ENCODE measurements at places on chromosomes 4 and X.

- no peak for DNase-seq
Observed at GRCh38 chr4:102042871-102043802, 252.6 kb downstream of the BANK1 start.

DNA sequence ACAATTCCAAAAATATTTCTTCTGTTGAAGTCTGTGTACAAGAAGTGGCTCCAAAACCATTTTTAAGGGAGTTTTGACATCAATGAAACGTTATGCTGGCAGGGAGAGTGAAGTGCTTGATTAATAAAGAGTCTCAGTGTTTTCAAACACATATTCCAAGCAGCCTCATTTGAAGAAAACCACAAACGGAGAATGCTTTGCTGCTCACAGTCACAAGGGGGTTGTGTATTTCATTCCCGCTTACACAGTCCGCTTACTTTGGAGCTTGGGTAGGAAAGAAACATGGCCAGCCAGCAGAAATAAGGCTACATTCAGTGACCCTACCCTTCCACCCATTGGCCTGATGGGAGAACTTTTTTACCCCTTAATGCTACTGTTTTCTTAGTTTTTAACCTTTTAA is 586.2 kb downstream of the RAB28 start:
- DNase-seq = no peak

GRCh38 chrX:28180096-28180495 is 198.8 kb upstream of the DCAF8L1 start:
- no peak for DNase-seq

- no peak for DNase-seq
Observed at GRCh38 chr4:78625073-78625472, 73.5 kb downstream of the ANXA3 start.

- no peak for DNase-seq
Observed at GRCh38 chr4:5387457-5387856, 320.9 kb downstream of the EVC2 start.

- DNase-seq = no peak
Observed at GRCh38 chr4:70948665-70949260, 44.7 kb upstream of the DCK start.

GRCh38 chr4:31530555-31530954 is 810.4 kb downstream of the PCDH7 start:
- no peak for DNase-seq

DNA sequence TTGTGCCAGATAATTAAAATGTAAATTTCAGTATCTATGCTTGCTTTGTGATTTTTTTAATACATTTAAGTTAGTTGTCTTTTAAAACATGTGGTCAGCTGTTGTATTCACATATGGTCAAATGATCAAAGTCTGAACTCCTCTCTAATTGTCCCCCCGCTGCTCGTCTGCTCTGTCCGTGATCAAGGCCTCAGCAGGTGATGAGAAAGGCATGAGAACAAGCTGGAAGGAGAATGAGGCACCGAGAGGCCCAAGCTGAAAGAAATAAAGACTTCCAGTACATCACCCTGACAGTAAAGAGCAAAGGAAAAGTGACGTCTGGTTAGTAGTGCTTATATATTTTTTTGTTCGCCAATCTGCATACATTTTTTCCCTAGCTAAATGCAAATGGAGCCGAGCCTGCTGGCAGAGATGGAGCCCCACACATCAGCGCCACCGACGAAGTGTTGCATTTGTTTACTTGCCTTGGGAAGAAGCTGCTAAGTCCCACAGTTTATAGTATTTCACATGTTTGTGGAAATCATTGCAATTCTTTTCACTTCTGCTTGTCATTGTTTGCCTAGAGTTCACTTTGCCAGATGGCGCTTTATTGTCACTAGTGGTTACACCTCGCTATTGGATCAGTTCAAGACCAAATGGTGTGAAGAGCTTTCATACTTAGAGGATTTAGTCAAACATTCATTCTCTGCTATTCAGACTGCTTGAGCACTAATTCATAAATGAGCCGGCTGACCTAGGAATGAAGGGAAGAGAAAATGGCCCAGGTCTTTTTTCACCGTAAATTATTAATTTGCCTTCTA is 181.5 kb downstream of the ZIC3 start:
- no peak for DNase-seq

DNA sequence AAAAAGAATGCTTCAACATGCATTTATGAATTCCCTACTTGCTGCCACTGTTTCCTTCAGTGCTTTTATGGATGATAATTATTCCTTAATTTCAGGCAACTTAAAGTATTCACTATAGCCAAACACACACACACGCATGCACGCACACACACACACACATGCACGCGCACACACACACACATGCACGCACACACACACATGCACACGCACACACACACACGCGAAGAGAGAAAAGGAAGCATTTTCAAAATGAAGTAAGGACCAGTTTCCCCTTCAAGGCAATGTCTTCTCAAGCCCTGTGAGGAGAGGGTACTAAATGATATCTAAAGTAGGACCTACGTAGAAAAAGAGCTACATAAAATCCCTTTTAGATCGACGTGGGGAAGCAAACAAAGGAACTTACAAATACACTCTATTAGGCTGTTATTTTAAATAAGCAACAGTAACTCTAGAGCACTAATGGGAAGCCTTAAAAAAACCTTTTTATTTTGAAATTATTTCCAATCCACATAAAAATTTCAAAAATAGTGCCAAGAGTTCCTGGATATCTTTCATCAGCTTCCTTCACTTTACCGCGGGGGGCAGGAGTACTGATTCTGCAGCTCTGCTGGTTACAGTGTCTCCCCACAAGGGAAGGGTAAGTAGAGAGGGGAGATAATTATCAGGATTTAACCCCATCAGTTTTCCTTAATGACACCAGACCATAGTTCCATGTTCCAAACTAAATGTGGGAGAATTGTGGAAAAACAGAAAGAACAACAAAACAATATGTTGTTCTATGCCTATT is 13.7 kb downstream of the IRF2 start:
- no peak for DNase-seq

DNA sequence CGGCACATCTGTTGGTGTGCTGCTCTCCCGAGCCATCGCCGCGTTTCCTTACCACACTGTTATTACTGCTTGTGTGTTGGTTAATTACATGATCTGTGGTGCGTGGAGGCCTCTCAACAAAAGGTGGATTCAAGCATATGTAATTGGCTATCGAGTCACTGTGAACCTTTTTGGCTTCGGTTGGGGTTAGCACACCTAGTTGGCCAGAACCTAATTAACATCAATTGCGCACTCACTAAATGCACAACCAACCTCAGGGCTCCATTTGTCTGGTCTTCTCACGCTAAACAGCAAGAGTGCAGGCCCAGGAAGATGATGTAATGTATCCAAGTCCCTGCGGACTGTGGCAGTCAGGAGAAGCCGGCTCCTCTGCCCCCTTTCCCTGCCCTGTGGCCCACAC is 17.4 kb downstream of the ENPP6 start:
- DNase-seq = no peak

DNA sequence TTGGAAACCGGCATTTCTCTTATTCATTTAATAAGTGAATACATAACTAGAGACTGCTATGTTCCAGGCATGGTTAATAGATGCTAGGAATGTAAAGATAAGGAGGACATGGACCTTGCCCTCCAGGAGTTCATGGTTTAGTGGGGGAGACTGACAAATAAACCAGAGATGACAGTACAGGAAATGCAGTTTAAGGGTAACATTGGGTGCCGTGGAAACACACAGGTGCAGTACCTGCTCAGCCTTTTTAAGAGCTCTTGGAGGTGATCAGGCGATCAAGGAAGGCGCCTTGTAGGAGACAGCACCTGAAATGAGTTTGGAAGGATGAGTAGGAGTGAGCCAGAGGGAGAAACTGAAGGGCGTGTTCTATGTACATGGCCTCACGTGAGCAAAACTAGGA is 145.8 kb downstream of the AASDH start:
- DNase-seq = no peak

GRCh38 chrX:117840645-117841044 is 276.0 kb downstream of the KLHL13 start:
- no peak for DNase-seq

- DNase-seq = no peak
Observed at GRCh38 chr4:67922697-67923096, 38.9 kb upstream of the TMPRSS11D start.

- peak; percentile 18 for DNase-seq
Observed at GRCh38 chr4:39698424-39699009, 581 bp downstream of the UBE2K start.

- DNase-seq = no peak
Observed at GRCh38 chrX:129593137-129593536, 53.1 kb downstream of the OCRL start.

DNA sequence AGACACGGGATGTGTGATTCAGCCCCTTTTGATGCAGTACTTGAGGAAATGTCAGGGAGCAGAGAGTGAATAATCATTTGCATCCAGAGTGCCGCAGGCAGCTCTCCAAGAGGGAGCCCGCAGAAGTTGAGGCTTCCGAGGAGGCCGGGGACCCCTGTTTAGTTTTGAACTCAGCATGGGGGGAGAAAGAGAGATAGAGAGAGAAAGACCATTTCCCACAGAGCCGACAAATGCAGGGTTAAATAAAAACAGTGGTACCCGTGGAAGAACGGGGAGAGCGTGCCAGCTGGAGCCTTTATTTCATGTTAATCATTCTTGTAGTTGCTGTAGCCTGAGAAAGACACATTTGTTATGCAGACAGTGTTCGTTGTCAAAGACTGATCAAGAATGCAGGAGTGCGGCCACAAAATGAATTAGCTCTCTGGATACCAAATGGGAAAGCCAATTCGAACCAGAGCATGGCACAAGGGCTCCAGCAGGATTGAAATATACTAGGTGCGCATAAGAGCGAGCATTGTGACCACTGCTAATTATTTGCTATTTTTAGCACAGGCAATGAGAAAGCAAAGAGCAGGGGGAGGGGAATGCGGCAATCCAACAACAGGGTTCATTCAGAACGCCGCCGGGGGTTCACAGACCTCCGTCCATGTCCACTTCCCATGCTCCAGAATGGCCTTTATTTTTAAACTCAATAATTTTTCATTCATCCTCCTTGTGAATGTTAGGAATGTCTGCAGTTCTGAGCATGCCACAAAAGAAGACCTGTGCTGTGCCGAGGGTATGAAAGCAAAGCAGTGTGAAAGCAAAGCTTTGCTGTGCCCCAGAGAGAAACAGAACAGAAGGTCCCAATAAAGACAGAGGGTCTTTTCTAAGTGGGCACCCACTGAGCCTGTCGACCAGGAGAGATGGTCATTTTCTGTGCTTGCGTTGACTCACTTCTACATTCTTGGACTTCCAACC is 243.9 kb upstream of the VCX3A start:
- no peak for DNase-seq

GRCh38 chr4:91887926-91888325 is 415.8 kb upstream of the GRID2 start:
- DNase-seq = no peak

GRCh38 chrX:28639451-28639850 is 52.2 kb downstream of the IL1RAPL1 start:
- no peak for DNase-seq

Data from stimulated activated CD4-positive, alpha-beta T cell treated with anti-CD3 and anti-CD28 coated beads, Interleukin-2, amount 100 ng/mL, for 4 hours (primary cell).